Inflammatory macrophage treated with lipopolysaccharide for 4 hours (primary cell): ENCODE measurements at places on chromosomes 12 and 14.
A peak's percentile ranks its signal among the peaks of the same experiment; 100 is the strongest.

DNA sequence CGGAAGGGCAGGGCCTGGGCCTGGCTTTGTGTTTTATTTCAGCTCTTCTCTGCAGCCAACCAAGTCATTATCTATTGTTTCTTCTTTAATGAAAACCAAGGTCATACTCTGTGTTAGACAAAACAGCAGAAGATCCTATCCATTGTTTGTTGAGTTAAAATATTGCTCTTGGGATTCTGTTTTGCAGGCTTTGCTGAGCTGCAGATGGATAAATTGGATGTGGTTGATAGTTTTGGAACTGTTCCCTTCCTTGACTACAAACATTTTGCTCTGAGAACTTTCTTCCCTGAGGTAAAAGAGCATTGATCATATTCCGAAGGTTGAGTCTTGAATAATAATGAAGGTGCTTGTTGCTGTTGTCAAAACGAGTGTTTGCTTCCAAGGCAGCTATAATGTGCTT, 106.6 kb downstream of the PLXNC1 start:
- DNase-seq, result no peak

DNA sequence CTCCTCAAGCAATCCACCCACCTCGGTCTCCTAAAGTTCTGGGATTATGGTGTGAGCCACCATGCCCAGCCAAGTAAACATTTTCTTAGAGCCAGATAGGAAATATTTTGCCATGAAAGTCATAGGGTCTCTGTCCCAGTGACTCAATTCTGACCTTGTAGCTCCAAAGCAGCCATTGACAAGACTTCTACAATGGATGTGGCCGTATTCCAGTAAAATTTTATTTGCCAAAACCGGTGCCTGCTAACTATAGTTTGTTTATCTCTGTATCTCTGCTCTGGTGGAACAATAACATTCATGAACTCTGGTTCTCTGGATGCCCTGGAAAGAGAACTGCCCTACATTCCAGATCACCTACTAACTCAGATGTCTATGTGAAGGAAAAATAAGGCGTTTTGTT, 54.6 kb upstream of the USP44 start:
- DNase-seq, result no peak

DNA sequence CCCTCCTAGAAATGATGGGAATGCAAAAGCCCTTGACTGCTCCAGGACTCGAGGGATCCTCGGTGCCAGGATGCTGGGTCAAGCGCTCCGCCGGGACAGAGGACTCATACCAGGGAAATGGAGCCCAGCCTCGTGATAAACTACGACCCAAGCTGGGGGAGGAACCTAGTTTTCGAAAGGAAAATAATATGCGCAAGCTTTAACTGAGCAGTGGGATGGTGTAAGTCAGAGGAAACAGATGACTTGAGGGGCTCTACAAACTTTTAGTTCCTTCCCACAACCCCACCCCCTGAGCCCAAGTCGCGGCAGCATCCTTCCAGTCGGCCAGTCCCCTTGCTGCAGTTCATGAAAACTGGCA, 654 bp upstream of the SUPT16H start:
- DNase-seq, result peak; percentile 86

DNA sequence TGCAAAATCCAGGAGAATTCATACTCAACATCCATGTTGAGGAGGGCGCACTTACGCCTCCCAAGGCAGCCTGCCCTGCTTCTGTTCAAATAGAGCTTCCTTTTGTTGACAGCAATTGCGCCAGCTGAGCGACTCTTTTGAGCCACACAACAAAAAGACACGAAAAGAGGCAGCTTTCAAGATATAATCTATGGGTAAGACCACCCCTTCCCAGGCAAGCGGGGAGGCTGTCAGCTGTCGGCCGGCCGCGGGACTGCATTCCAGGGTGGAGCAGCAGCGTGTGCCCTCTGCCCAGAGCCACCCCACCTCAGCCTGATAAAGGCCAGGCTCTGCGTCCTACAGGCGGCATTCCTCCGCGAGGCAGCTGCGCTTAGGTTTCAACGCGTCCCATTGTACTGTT, 15.8 kb upstream of the STAB2 start:
- no peak for DNase-seq

- DNase-seq, result no peak
Observed at GRCh38 chr14:43258396-43258795, 1248.7 kb downstream of the FSCB start.

DNA sequence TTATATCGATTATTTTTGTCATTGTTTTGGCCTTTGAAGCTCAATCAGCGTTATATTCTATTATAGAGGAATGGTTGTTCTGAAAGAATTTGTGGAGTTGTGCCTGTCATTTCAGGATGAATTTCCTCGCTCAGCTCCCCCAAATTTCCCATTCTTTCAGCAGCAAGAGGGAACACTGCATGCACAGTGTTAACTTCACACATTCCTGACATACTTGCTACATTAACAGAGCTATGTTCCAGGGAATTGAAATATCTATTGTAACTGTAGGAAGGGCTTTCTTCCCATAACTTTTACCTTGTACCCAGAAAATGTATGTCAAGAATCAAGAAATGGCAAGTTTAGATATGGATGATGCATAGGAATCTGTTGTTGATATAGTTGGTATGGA, 379.0 kb downstream of the LRIG3 start:
- DNase-seq, result no peak

GRCh38 chr14:22979748-22980392, 2.5 kb downstream of the AJUBA start:
- no peak for DNase-seq

DNA sequence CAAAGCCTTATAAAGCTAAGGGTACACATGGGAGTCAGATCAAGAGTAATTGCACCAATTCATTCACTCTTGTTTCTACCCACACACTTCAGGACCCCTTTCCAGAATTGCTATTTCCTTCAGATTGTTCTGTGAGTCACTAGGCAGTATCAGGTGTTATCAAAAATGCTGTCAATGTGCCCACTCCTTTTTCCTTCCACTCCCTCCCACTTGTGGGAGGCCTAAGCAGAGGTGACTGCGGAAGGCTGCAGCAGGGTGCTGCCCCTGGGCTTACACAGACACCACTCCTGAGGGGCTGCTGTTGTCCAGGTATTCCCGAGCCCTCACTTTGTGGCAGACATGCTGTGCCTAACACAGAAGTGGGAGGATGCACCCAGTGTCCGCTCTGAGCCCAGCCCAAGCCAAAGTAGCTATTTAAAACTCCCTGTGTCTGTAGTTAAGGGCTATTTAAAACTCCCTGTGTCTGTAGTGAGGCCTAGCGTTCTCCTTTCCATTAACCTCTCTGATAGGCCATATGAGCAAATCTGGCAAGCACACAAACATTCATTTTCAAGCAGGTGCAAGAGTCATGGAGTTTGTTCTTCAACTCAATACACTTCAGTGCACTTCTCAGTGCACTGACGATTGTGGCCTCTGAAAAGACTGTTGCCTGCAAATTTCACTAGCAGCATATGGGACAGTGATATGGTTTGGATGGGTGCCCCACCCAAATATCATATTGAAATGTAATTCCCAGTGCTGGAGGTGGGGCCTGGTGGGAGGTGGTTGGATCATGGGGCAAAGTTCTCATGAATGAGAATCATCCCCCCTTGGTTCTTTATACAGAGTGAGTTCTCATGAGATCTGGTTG, 117.8 kb downstream of the PHLDA1 start:
- DNase-seq, result no peak

- no peak for DNase-seq
Observed at GRCh38 chr14:104224131-104224505, 85.7 kb downstream of the KIF26A start.

DNA sequence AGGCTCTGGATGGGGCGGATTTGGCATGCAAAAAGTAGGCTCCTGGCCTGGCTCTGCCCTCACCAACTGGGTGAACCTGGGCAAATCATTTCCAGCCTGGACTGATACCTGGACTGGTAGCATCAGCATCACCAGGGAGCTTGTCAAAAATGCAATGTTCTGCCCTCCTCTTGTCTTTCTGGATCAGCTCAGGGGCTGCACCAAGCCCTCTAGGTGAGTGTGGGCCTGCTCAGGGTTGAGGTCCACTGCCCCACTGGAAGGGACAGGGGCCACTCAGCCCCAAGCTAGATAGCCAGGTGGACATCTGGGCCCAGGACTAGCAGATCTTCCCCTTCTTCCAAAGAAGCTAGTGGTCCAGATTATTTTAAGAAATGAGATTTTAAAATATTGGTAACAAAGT, 99.6 kb downstream of the RBM19 start:
- DNase-seq, result no peak

DNA sequence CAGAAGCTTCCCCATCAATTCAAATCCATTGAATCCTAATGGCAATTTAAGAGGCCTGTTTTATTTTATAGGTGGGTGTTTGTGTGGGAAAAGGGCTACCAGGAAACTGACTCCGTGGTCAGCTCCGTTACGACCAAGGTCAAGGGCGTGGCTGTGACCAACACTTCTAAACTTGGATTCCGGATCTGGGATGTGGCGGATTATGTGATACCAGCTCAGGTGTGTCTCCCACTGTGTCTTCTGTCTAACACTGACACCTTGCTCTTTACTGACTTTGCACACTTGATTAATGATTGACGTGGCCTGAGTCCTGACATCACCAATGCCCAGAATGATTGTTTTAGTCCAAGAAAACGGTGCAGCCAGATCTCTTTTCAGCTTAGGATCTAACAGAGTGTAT, 7.1 kb downstream of the P2RX4 start:
- DNase-seq, result no peak

GRCh38 chr14:64891173-64891838, 11.6 kb upstream of the SPTB start:
- DNase-seq, result no peak

- DNase-seq, result no peak
Observed at GRCh38 chr12:13210236-13211190, 14.0 kb downstream of the EMP1 start.

- DNase-seq, result no peak
Observed at GRCh38 chr14:32508281-32508680, 179.2 kb downstream of the AKAP6 start.

- peak; percentile 90 for DNase-seq
Observed at GRCh38 chr12:113261847-113262470, 40.7 kb downstream of the TPCN1 start.

DNA sequence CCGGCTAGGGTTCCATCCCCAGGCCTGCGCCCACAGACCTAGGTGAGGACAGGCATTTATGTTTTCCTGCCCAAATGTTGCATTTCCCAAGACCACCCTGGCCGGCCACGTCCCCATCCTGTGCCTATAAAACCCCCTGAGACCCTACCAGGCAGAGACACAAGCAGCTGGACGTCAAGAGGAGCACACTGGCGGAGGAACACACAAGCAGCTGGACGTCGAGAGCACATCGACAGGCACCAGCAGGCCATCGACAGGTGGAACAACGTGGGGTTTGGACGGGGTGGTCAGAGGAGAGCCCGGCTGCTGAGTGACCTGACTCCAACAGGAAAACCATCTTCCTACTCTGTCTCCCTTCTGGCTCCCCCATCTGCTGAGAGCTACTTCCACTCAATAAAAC, 19.6 kb upstream of the LDHB start:
- DNase-seq, result no peak

GRCh38 chr12:102069707-102070106, 7.9 kb upstream of the WASHC3 start:
- no peak for DNase-seq

- DNase-seq, result no peak
Observed at GRCh38 chr12:92098594-92099380, 46.9 kb downstream of the BTG1 start.

- no peak for DNase-seq
Observed at GRCh38 chr12:10307630-10308029, at the start of gene KLRD1. Gene KLRD1, plus strand, starts transcription at chr12:10307870. Its CDS starts 208 bp downstream, at chr12:10308078.

GRCh38 chr14:87767567-87767901, 225.4 kb downstream of the GALC start:
- DNase-seq, result no peak

DNA sequence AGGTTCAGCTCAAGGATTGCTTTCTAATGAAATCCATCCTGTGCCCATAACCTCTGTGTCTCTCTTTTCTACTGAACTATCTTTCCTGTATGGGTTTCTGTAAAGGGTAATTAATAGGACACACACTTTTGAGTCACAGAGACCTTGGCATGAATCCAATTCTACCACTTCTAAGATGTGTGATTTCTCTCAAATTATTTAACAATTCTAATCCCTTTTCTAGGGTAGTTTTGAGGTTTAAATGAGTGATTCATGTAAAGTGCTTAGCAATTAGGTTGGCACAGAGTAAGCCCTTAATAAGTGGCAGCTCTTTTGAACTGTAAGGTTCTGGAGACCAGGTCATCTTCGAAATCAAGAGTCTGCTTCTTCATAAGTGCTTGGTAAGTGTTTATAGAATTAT, 202.7 kb downstream of the RASSF9 start:
- no peak for DNase-seq

DNA sequence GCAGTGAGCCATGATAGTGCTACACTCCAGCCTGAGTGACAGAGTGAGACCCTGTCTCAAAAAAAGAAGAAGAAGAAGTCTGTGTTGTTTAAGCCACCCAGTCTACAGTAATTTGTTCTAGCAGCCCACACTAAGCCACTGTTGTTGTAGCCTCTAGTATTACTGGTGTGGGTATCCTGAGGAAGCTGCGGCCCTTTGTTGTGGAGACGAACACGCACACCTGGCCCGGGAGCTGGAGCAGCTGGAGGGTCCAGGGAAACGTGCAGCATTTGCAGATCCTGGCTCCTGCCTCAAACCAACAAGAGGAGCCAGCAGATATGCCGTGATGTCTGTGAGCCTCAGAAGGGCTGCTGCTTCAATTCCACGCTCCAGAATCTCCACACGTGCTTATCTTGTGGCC, 65.3 kb downstream of the MAP1LC3B2 start:
- no peak for DNase-seq

GRCh38 chr12:109994401-109995175, 1.6 kb downstream of the GIT2 start:
- peak; percentile 42 for DNase-seq

DNA sequence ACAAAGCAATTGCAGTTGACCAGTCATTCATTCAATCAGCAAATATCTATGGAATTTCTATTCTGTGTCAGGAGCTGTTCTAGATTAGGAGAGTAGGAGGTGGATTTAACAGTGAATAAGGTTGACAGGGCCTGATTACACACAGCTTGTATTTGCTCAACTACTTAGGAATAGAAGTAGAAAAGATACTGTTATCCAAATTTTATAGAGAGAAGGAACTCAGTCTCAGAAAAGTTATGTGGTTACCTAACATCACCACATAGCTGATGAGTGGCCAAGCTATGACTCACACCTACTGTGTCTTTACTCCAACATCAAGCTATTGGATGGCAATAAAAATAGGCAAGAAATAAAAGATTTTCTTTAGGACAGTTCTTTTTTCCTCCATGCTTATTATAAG, 374.8 kb downstream of the RMST start:
- DNase-seq, result no peak

GRCh38 chr12:47237751-47238211, 158.0 kb upstream of the AMIGO2 start:
- no peak for DNase-seq

GRCh38 chr14:32847867-32848266, 90.8 kb upstream of the NPAS3 start:
- no peak for DNase-seq

- no peak for DNase-seq
Observed at GRCh38 chr12:100337727-100338126, 19.1 kb upstream of the SLC17A8 start.

GRCh38 chr14:37992499-37992898, 215.2 kb upstream of the SSTR1 start:
- DNase-seq, result no peak

GRCh38 chr12:26250801-26251200, 55.4 kb downstream of the SSPN start:
- no peak for DNase-seq
